IPS DF 6.9 (cell line): ENCODE measurements at places on chromosomes 7 and 10.

DNA sequence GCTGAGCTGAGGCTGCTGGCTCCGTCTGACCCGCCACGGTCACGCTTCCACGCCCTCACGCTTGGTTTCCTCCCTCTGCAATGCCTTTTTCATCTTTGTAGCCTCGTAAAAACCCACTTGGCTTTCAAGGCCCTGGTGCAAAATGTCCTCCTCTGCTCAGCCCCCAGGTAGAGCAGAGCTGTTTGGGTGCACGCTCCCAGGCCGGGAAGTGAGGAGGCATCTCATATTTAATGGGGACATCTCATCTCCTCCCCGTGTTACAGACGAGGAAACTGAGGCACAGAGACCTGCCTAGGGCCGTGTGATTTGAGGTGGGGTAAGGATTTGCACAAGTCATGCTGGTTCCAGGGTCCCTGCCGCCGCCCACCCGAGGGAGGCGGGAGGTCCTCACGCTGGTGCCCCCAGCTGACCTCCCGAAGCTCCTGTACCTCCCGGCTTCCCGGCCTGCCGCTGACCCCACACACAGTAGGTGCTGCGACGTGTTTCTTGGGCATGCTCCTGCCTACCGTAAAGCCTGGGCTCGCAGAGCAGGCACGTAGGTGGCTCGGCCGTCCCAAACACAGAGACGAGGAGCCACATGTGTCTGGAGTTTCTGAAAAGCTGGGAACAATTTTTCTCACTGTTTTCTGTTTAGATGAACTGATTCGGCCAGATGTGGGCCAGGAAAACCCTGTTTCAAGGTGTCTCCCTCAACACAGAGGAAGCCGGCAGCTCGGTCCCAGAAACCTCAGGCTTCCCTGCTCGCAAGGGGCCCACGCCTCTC lies 11.5 kb downstream of the FOXL3 start:
- no peak for DNase-seq

DNA sequence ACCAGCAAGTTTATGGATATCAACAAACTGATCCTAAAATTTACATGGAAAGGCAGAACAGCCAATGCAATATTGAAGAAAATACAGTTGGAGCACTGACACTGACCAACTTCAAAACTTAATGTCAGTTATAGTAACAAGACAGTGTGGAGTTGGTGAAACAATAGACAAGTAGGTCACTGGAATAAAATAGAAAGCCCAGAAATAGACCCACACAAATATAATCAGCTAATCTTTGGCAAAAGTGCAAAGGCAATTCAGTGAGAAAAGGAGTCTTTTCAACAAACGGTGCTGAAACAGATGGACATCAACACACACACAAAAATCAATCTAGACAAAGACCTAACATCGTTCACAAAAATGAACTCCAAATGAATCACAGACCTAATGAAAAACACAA lies 13.8 kb downstream of the RSU1 start:
- no peak for DNase-seq

GRCh38 chr7:73515178-73515577 lies 6.9 kb downstream of the BAZ1B start:
- DNase-seq = no peak

GRCh38 chr10:6201516-6201975 lies 1.2 kb upstream of the PFKFB3 start:
- no peak for DNase-seq
